Stimulated activated CD4-positive, alpha-beta T cell treated with anti-CD3 and anti-CD28 coated beads, TNF-alpha, amount 100 ng/mL, for 1 hour (primary cell): ENCODE measurements at places on chromosomes 7 and 10.

GRCh38 chr7:106731187-106731586, 70.2 kb upstream of the CCDC71L start:
- no peak for DNase-seq

GRCh38 chr7:126449611-126450268, 803.0 kb downstream of the GRM8 start:
- DNase-seq: no peak

DNA sequence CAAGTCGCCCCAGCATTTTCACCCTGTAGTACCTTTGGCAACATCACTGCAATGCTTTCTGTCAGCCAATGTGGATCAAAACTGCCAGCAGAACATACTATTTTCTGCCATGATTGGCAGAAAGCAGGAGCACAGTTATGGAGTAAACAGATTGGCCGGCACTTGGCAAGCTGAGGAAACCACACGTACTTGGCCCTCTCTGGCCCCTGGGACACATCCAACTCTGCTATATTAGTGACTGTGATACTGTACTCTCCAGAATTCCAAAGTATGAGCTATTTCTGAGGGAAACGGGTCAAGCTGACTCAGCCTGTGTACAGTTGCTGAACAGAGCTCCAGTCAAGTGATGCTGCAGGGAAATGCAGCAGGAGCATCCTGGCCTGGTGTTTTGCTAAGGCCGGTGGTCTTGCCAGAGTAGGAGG, 39.8 kb upstream of the LANCL2 start:
- no peak for DNase-seq

- no peak for DNase-seq
Observed at GRCh38 chr10:133536198-133536597, 9.0 kb downstream of the CYP2E1 start.

- no peak for DNase-seq
Observed at GRCh38 chr7:34143402-34143801, 238.1 kb downstream of the BMPER start.

DNA sequence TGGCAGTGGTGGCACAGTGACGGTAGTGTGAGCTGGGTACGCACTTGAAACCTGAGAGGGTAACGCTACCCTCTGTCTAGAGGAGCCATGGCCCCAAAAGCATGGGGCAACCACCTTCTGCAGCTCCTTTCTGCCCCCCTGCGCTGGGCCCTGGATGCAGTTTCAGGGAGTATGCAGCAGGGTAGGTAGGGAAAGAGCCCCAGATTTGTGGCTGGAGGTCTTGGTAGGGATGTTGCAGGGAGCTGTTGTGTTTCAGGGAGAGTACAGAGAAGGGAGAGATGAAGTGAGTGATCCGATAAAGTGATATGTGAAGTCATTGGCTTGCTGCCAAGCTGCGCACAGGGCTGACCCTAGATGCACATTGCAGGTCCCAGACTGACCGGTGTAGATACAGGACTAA, 2.7 kb upstream of the PGAM2 start:
- DNase-seq: no peak

GRCh38 chr10:22420787-22421517, 75.7 kb downstream of the SPAG6 start:
- no peak for DNase-seq

GRCh38 chr10:47301833-47302232, 1.8 kb downstream of the GDF10 start:
- no peak for DNase-seq

DNA sequence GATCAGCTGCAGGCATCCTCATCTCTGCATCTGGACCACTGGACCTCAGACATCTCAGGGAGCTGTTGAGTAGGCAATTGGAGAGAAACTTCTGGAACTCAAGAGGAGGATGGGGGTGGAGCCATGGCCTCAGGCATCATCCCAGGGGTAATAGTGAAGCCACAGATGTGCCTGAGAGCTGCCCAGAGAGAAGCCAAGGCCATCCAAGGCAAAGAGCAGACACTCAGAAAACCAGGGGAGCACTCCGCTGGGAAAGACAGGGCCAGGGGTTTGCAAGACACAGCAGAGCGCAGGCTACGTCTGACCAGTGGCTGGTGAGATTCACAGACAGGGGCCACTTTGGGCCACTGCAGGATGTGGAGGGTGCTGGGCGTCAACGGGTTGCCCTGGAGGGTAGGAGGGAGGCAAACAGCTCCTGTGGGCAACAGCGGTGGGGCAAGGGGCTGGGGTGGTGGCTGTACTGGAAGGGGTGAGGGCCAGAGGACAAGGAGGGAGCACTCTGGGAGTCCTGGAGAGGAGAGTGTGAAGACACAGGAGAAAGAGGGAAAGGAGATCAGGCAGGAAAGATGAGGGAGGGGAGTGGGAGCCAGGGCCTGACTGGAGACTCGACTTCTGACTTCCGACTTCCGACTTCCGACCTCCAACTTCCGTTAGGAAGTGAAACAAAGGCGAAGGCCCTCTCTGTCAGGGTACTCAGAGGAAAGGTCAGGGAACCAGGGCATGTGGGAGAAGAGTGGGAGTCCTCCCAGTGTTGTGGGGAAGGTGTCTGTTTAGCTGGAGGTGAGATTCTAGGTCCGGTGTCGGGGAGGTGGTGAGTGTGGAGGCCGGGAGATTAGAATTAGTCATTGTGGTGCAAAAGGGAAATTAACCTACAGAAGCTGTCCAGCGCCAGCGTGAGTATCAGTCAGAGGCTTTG, 69.7 kb upstream of the ANTXRL start:
- DNase-seq: no peak

GRCh38 chr10:23514321-23514720, 75.4 kb downstream of the OTUD1 start:
- no peak for DNase-seq

DNA sequence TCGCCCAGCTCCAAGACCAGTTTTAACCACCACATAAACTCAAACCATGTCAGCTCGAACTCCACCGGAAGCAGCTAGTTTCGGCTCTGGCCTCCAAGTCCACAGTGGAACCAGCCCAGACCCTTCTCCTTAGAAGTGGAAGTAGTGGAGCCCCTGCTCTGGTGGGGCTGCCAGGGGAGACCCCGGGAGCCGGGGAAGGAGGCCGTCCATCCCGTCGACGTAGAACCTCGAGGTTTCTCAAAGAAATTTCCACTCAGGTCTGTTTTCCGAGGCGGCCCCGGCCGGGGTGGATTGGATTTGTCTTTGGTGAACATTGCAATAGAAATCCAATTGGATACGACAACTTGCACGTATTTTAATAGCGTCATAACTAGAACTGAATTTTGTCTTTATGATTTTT, 87.5 kb downstream of the RGS10 start:
- no peak for DNase-seq

GRCh38 chr10:19877466-19878255, 61.4 kb downstream of the PLXDC2 start:
- DNase-seq: no peak

GRCh38 chr10:75386128-75386527, 15.4 kb downstream of the ZNF503 start:
- no peak for DNase-seq

GRCh38 chr7:44306606-44307005, 18.8 kb downstream of the CAMK2B start:
- no peak for DNase-seq

DNA sequence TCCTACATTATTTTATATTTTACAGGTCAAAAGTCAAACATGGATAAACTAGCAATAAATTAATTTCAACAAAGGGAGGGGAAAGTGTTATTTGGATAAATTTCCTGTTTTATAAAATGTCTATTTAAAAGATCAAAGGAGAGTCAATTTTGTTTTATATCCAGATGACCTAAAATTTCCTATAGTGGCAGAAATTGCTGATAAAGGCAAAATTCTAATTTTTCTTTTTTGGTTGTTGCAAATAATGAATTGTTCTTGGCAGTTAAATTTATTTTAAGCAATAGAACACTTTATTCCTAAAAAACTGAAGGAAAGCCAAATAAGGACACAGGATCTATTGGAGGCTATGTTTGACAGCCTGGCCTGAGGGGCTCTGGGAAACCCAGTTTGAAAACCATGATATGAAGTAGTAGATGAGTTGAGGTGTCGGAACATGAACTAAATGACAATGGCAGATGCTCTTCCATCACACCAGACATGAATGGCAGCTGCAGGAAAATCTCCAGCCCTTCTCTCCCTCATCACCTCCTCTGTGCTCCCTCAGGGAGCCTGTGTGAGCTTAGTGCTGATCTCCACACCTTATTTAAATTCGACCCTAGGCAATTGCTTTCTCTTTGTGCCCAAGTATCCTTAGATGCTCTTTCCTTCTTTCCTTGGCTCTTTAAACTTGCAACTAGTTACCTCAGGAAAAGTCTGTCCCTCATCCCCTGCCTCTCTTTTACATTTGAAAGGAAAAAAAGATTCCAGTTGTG, 395.0 kb downstream of the THSD7A start:
- DNase-seq: no peak

DNA sequence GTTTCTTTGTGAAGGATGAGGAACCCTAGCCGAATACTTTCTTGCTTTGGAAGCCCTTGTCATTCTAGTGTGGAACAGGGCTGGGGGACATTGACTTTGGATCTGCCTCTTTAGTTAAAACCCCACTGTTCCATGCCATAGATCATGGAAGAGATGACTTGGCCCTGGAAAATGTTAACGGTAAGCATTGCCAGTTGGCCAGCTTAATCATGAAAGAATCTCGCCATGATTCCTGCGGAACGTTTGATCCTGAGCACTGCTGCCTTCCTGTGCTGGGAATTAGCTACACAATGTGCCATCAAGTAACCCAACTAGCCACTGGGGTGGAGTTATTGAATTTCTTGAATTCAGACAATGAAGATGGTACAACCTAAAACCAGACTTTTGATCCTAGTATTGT, 177.6 kb upstream of the FZD8 start:
- DNase-seq: no peak

GRCh38 chr10:124701881-124702656, 42.1 kb downstream of the FAM53B start:
- no peak for DNase-seq

DNA sequence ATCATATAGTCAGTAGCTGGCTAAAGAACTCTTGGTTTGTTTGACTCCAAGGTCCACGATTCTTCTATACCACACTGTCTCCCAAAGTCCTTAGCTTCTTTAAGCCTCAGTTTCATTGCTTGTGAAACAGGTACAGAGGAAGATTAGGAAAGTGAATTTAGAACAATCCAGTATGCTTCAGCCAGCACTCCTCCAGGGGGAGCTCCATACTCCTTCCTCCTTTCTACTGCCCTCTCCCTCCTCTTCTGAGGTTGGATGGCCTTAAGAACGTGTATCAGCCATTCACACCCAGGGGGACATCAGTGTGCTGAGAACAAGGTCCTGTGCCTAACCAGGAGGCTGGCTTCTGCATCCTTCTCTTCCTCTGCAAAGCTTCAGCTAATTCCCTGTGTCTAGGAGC, 54.8 kb upstream of the CALD1 start:
- DNase-seq: no peak

- DNase-seq: no peak
Observed at GRCh38 chr10:43128331-43128730, 9.9 kb upstream of the CSGALNACT2 start.

DNA sequence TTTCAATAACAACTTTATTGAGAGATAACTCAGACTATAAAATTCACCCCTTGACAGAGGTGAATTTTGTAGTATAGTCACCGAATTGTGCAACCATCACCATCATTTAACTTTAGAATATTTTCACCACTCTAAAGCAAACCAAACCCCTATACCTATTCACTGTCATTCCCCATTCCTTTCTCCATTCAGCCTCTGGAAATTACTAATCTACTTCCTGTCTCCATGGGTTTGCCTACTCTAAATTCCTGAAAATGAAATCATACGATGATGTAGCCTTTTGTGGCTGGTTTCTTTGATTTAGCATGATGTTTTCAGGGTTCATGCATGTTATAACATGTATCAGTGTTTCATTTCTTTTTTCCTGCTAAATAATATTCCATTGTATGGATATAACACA, 15.6 kb upstream of the LMTK2 start:
- no peak for DNase-seq

GRCh38 chr7:135977007-135977741, at the start of gene MTPN:
TSS of gene MTPN (minus strand) at chr7:135977359. CDS start at chr7:135977100, 259 bp downstream.
- DNase-seq: peak; percentile 96

DNA sequence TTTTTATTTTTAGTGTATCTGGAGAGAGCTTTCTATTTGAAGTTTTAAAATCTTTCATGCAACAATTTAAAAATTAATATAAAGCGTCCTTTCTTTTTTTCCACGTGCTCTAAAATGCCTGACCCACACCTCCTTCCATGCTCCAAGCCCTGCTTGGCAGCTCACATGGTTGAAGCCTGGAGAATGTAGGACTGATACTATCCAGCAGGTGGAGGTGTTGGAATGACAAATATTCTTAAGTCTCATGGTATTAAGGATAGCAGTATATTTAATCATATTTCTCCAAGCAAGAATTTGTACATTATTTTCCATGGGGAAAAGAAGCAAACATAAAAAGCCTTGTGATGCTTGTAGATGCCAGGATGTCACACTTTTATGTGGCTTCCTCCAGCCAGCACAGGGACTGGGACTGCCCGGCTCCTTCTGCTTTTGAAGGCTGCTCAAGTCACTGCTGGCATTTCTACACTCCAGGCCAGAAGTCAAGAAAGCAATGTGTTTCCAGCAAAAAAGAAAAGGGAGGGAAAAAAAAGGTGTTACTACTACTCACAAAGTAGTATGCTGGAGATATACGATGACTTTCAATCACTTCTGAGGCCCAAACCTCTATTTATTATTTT, 49.7 kb downstream of the BZW2 start:
- DNase-seq: no peak

- DNase-seq: no peak
Observed at GRCh38 chr7:115135146-115135545, 213.3 kb downstream of the MDFIC start.

- no peak for DNase-seq
Observed at GRCh38 chr10:964988-965417, 23.2 kb upstream of the GTPBP4 start.

DNA sequence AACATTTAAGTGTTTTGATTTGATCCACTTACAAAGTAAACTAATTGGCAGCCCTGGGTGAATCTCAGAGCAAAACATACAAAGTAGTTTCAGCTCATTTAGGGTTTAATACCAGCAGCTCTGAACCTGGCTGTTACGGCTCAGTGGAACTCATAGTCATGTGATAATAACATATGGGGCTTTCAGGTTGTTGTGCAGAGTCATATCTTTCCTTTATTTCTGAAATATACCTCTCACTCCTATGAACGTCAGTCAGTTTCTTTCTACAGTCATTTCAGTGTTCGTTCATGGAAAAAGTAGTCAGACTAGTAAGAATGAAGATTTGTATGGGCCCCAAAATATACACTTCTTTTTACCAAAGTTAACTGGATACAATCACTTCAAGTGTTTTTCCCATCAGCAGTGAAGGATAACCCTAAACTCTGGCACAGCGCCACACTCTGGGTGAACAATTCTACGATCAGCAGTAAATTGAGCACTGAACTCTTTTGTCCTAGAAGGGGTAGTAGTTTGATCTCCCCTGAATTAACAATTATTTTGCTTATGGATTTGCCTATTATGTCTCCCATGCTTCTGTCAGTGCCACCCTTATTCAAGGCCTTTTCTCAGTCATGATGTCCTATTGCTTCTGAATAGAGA, 218.6 kb downstream of the THSD7A start:
- DNase-seq: no peak

- no peak for DNase-seq
Observed at GRCh38 chr7:19121977-19122588, 4.6 kb upstream of the TWIST1 start.

GRCh38 chr10:85538601-85539000, 828.0 kb downstream of the GRID1 start:
- DNase-seq: no peak
